Mucosa of gallbladder (tissue), 1 donor: ENCODE measurements at places on chromosomes 3 and 15.
A peak's percentile ranks its signal among the peaks of the same experiment; 100 is the strongest.

- DNase-seq = no peak
Observed at GRCh38 chr3:31911124-31911523, 69.9 kb downstream of the OSBPL10 start.

DNA sequence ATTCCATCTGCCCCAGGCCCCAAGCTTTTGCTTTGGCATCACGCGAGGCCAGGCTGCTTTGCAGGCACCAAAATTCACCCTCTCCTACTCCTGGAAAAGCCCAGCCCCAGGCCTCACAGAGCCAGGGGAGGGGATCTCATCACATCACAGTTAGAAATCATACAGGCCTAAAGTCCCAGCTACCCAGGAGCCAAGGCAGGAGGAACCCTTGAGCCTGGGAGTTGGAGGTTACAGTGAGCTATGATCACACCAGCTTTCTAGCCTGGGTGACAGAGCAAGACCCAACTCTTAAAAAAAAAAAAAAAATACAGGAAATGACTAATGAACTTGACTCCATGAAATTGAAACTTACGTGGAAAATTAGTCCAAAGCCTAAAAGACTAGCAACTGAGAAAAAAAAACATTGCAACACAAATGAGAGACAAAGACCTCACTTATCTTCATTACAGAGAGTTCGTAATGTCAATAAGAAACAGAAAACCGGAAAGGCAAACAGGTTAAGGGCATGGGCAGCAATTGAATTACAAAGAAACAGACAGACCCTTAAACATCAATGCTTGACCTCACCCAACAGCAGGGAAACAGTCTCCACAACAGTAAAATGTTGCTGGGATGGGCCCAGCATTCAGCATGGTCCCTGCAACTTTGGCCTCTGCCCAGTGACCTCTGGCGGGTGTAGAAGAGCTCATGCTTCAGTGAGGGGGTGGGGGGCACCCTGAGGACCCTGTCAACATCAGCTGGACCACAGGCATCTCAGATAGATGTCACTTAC, 151.5 kb downstream of the LRRK1 start:
- DNase-seq = no peak

- no peak for DNase-seq
Observed at GRCh38 chr3:173044998-173045397, 96.0 kb downstream of the SPATA16 start.

- no peak for DNase-seq
Observed at GRCh38 chr3:54279005-54279583, 156.7 kb downstream of the CACNA2D3 start.

- no peak for DNase-seq
Observed at GRCh38 chr15:66114863-66115425, 138.6 kb downstream of the MEGF11 start.

DNA sequence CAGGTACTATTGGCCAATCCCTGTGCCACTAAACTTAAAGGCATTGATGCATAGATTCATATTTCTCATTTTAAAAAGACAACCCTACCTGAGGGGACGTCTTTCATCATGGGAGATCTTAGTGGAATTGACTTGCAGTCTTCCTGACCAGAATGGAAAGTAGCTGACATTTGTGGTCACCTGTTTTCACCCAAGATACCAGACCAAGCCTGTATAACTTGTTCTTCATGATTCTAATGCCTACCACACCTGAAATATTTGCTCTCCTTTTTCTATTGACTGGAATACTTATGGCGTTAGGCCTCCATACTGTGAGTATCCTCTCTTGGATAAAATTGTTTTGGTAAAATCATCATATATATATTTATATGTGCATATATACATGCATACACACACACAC, 54.7 kb upstream of the XCR1 start:
- DNase-seq = no peak

DNA sequence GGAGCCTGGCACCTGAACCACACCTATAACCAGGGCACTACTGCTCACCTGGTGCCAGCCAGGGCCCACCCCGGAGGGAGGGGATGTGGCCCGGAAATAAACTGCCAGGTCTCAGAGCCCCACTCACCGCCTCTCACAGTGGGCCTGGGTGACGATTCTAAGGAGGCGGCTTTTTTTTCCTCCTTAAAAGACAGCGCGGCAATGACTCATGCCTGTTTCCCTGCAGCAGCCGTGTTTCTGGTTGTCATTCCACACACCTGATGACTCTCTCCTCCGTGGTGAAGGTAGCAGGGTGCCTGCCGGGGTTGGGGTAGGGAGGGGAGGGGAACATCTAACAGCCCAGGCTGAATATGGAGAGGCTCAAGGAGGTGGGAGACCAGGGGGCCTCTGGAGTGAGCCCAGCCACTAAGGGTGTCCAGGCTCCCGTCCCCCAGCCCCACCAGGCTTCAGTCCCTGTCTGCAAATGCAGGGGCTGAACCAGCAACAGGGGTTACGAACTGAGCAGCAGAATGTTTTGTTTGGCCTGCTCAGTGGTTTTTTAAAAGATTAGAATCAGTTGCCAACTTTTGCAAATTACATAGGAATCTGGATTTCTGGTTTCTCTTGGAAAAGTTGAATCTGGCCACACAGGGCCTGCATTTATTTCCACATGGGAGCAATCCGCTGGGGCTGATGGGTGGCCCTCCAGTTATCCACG, 127.3 kb upstream of the LINGO1 start:
- DNase-seq = no peak

- DNase-seq = no peak
Observed at GRCh38 chr3:102410616-102411015, 24.2 kb upstream of the ZPLD1 start.

DNA sequence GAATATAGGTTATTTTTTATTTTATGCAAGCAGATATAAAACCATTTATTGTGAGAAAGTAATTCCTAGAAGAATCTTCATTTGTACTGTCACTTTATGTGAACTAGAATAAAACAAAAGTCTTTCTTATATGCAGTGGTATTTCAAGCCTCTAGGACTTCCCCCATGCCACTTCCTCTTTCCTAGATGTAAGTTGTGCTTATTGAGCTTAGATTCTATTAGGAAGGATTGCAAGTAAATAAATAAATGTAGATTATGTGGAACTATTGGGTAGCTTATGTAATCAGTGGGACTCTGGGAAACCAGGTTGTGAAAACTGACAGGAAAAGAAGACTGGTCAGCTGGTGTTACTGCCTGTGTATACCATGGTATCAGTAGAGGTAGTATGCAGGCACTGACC, 169.7 kb downstream of the RSRC1 start:
- DNase-seq = no peak

DNA sequence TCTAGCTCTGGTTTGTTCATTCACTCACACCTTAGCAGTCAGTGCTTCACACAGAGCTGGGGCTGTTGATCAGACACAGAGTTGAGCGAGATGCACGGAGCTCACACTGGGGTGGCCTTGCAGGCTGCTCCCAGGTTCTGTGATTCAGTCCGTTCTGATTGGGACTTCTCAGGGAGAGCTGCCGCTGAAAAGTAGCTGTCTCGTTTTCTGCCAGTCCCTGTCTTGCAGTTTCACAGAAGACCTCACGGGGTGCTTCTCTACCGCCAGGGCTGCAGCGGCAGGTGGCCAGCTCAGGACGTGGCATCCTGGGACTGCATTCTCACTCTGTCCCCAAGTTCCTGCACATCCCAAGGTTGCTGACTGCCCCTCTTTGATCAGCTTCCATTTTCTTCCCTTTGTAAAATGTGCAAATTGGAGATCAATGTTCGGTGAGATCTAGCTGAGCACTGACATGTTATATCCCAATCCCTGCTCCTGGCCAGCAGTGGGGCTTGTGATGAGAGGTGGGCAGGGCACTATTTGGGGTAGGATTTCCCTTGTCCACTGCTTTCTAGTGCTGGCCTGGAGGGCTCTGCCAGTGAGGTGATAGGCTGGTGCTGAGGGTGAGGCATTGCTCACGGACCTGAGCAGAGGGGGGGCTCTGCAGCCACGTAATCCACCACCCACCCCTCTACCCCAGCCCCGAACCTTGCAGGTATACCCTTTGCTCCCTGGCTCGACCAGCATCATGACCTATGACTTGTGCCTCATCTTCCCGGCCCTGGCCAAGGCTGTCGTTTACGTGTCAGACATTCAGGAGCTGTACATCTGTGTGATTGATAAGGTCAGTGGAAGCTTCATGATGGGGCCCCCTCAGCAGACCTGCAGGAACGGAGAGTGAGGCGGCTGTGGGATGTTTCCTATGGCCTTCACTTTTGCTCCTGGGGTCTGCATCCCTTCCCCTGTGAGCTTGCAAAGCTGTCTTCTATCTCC, 5.3 kb upstream of the TXNRD3 start:
- DNase-seq = no peak

GRCh38 chr3:64368257-64369020, 143.2 kb upstream of the PRICKLE2 start:
- peak; percentile 38 for DNase-seq

DNA sequence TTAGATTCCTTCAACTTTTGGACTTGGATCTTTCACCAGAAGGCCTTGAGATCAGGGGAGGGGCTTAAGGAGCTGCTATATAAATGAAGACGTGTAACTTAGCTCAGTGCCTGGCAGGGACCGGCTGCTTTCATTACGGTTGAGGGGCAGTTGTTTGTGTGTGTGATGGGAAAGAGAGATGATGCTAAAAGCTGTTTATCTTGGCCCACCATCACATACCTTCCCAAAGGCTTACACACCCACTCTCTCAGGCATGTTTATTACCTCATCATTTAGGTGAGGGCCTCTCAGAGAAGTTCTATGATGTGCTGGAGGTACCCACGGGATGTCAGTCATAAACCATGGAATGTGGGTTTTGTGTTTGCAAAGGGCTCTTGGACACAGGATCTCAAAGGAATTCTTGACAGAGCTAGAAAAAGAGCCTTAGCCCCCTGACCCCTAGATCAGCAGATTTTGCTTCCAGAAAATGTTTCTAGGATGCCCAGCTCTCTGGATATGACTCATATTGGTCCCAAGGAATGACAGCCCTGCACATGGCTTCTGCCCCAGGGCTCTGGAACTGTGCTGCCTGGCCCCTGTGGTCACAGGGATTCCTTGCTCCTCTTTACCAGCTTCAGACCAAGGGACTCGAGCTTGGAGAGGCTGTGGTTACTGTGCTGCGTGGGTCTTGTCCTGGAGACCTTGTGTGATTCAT, 15.9 kb upstream of the SMAD3 start:
- no peak for DNase-seq

DNA sequence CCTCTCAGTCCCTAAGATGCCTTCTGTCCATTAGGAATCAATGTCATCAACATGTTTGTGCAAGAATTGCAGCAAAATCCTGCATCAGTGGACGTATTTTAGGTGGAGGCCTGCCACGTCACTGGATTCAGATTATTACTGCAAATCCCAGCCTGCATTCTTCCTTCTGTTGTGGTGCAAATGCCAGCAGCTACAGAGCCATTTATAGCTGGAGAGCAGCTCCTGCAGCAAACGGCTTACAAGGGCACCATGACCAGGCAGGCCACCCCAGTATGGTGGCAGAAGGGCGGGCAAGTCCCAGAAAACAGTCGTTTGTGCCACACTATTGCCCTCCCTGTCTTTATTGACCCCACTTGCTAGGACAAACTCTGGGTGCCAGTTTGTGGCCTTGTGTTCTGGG, 74.7 kb downstream of the SNRK start:
- DNase-seq = no peak

DNA sequence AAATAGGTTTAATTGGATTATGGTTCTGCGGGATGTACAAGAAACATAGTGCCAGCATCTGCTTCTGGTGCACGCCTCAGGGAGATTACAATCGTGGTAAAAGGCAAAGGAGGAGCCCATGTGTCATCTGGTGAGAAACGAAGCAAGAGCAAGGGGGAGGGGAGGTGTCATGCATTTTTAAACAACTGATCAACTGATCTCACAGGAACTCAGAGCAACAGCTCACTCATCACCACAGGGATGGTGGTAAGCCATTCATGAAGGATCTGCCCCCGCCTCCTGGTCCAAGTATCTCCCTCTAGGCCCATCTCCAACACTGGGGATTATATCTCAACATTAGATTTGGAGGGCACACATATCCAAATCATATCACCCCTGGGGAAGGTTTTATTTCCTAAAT, 42.1 kb upstream of the FGF7 start:
- DNase-seq = no peak

GRCh38 chr3:161700998-161701397, 204.4 kb downstream of the OTOL1 start:
- DNase-seq = no peak

DNA sequence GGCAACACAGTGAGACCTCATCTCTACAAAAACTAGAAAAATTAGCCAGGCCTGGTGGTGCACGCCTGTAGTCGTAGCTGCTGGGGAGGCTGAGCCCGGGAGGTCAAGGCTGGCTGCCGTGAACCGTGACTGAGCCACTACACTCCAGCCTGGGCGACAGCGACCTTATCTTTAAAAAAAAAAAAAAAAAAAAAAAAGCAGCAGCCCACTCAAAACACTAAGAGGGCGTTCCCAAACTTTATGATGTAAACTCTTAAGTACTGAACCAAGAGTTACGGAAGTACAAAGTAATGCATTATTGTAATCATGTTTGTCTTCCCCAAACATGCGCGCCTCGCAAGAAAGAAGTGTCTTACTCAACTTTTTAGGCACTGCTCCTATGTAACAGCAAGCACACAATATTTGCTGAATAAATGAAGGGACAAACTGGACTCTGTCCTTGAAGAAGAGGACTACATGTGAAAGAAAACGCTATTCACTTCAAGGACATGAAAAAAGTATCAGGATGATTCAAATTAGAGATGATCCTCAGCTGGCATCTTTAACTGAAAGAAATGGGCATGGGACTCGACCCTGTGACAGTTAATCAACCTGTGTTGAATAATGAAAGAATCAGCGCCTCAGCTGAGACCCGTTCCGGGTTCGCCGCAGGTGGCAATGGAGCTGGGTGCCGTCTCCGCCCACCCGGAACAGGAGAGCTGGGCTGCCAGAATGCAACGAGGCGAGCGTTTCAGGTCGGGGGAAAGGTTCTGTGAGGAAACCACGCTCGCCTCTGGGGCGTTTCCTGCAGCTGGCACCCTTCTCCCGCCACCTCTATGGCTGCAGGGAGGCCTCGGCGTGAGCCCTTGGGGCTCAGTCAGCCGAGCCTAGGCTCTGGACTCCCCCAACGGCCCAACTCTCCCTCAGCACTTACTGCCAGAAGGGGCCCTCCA, 718 bp downstream of the SPG11 start:
- DNase-seq = peak; percentile 60

DNA sequence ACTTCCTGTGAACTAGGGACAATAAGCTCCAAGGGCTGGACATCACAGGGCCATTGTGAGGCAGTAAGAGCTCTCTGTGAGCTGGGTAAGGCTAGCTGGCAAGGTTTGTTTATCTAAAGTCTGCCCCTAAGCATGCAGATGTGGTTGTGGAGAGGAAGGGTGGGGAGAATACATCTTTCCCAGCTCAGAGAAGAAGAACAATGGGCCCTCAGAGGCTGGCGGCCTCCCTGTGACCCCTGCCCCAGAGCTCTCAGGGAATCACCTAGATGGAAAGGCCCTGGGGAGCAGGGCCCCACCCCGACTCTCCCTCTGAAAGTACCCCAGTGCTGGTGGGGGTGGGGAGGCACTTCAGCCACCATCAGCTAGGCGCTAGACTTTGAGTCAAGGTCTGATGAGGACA, 4.3 kb upstream of the AP3B2 start:
- no peak for DNase-seq

DNA sequence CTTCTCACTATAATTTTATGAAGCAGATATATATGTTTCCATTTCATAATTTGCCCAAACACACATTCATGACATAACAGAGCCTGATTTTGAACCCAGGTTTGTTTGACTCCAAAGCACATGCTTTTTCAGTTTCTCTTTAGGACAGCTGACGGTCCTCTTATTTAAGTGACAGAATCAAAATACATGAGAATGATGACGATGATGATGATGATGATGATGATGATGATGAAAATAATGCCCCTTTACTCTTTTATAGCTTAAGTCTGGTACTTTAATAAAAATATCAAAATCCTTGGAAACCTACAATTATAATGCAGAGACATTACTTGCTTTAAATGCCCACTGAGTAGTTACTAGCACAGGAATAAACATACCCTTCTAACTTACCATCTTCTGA, 15.3 kb downstream of the COPB2 start:
- no peak for DNase-seq

- no peak for DNase-seq
Observed at GRCh38 chr3:31754575-31755278, 222.0 kb downstream of the STT3B start.
